Inflammatory macrophage (primary cell): ENCODE measurements at places on chromosomes 13 and 19.
A peak's percentile ranks its signal among the peaks of the same experiment; 100 is the strongest.

GRCh38 chr13:76067850-76068249 lies 431.7 kb downstream of the LMO7 start:
- no peak for DNase-seq

DNA sequence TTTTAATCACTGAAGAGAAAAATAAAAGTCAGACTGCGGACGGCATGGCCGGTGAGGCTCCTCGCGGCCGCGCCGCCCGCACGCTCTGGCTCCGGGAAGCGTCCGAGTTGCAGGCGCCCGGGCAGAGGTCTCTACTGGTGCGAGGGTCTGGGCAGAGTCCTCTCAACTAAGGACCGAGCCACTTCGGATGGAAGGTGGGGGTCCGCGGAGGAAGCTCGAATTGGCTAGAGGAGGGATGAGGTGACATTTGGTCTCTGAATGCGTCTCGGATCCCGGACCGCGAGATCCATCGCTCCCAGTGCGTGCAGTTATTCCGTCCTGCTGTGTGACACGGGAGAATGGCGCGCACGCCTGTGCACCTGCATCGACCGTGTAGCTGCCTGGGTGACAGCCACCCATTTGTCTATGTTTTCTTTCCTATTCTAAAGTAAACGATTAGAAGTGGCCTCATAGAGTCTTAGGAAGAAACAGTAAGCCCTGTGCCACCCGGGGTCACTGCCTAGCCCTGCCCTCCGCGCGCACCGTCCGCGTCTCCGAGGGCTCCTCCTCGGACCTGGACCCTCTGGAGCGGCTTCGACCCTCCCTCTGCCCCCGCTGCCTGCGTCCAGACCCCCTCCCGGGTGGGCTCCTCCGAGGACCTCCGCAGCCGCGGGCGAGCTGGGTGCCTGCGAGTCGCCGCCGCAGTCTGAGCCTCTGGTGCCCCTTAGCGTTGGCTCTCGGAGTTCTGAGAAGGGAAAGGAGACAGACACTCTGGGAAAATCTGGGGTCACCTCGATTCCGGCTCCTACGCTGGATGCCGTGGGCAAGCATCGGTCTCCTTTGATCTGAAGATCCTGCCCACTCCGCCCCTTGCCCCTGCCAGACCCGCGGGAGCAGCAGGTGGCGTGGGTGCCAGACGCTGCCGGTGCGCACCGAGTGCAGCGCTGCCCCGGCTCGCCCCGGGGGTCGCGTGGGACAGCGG lies 347.4 kb downstream of the LIG4 start:
- DNase-seq: no peak

GRCh38 chr19:425056-425455 lies 16.1 kb upstream of the C2CD4C start:
- no peak for DNase-seq

DNA sequence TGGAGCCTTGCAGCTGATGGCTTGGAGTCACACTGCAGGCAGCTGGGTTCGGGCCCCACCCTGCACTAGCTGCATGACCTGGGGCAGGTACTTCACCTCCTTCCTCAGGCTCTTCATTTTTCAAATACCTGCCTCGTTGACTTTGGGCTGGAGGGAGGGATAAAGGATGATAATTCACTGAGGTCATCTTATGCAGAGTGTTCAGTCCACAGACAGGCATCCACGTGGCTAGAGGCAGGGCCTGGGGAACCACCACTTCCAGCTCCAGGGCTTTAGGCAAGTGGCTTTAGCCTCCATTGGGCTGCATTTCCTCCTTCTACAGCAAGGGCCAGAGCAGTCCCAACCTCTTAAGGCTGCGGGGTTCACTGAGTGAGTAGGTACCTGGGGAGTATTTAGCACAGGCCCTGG lies 84.8 kb downstream of the SIPA1L3 start:
- DNase-seq: no peak

DNA sequence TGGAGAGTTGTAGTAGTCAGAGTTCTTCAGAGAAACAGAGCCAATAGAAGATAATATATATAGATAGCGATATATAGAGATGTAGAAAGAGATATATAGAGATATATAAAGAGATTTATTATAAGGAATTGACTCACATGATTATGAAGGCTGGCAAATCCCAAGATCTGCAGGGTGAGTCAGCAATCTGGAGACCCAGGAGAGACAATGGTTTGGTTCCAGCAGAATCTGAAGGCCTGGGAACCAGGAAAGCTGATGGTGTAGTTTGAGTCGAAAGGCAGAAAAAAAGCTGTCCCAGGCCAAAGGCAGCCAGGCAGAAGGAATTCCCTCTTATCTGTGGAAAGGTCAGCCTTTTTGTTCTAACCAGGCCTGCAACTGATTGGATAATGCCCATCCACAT lies 194.1 kb downstream of the NUFIP1 start:
- no peak for DNase-seq

GRCh38 chr13:94674609-94675348 lies 37.6 kb downstream of the SOX21 start:
- peak; percentile 37 for DNase-seq

DNA sequence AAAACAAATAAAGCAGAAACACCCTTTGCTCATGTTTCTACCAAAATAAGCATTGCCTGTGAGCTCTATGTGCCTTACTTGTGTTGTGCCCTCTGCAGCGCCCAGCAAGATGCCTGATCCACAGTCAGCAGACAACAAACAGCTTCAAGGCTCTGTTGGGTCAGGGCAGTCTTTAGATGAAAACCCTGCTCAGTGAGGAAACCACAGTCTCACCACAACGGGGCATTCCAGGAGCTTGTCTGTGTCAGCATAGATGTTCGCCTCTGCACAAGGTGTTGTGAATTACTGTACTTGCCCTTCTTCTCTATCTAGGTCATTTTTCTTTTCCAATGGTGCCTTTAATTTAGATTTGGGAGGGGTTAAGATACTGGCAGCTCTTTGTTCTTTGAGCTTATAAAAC lies 251.9 kb downstream of the COL4A1 start:
- no peak for DNase-seq

DNA sequence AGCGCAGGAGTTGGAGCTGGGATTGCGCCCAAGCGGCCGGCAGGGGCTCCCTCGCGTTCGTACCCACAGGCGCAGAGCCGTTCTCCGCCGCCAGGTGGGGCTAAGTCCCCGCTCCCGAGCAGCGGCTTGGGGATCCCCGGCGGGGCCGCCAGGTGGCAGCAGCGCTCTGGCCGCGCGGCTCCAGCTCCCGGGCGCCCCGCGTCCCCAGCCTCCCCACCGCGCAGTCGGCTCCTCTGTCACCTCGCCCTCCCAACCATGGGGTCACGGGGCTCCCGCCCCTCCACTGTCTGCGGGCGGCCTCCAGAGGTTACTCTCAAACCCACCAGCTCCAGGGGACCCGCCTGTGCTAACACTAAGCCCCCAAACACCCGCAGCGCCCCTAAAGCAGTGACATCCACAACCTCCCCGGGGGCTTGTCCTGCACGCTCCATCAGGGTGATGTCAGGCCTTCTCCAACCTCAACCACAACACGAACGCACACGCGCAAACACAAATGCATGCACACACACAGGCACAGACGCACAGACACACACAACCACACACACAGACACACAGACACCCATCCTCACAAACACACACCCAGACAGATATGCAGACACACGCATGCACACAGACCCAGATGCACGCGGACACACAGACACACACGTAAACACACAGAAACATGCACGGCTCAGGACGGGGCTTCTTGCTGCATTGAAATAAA lies 18.4 kb upstream of the KCTD15 start:
- peak; percentile 80 for DNase-seq

GRCh38 chr13:74444161-74444571 lies 310.0 kb upstream of the KLF12 start:
- no peak for DNase-seq

- no peak for DNase-seq
Measured at GRCh38 chr19:38711726-38712153, 32.5 kb downstream of the CAPN12 start.

DNA sequence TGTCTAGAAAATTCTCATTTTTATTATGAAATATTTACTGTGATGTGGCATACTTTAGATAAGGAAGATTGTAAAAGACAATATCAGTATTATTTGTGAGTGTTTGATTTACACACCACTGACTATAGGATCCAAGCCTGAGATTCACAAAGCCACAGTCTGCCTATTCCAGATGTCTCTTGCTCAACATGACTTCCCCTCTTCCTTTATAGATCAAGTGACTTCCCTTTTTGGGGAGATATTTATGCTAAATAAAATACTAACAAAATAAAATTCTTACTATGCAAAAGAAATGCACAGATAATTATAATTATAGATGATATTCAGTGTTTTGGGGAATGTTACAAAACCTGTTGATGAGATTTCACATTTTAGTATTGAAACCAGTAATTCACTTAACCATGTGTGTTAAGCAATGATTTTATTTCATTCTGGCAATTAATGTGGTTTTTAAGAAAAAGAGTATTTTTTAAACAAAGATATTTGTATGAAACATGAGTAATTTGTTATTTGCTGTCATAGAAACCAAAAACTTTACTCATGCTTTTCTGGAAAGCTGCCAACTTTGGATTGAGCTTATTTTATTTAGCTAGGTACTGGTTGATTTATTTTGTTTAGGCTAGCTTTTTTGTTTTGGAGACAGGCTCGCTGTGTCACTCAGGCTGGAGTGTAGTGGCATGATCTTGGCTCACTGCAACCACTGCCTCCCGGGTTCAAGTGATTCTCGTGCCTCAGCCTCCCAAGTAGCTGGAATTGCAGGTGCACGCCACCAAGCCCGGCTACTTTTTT lies 13.7 kb upstream of the GPR183 start:
- peak; percentile 80 for DNase-seq

DNA sequence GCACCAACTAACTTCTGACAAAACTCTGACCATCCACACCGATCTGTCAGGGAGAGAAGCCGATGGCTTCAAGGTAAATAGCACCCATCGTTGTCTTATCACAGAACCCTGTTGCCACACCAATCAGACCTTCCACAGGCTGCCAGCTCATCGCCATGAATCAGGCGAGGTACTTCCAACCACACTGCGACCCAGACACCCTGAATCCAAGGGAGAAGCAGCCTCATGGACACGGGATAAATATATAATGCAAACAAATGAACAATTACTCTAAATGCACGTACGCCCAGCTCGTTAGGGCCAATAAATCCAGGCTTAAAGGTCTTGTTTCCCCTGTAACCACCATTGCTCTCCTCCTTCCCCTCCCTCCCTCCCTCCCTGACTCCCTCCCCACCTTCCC lies 20.8 kb downstream of the RANBP3 start:
- DNase-seq: no peak

DNA sequence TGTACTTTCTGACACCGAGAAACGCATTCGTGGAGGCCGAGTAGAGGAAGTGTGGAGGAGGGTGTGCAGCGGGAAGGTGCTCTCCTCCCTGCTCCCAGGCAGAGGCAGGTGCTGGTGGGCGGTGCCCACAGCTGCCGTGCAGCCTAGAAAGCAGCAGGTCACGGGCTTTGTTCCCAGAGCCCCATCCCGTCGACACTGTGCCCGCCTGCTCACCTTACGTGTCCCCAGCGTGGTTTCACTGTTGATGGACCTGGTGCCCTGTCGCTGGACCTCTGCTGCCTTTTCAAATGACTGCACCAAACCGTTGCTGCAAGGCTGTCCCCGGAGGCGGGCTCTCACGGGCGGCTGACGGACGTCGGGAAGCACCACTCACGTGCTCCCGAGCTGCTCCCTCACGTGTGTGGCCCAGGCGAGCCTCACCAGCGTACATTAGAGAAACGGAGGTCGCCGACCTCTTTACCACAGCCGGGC lies 20.8 kb downstream of the PLEKHJ1 start:
- no peak for DNase-seq

DNA sequence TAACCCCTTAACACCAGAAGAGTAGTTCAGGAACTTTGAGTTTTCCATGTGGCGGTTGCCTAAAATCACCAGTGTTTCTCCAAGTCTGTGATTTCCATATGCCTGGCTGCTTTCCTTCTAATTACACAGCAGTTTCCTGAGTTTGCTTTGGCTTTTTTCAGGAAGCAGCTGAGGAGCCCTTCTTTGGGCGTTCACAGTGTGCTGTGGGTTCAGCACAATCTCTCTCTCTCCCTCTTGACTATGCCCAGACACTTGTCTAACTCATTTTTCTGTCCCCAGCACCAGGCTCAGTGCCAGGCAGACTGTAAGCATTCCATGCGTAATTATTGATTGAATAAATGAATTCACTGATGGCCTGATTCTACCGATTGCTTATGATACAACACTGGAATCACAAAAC lies 19.7 kb downstream of the SCEL start:
- no peak for DNase-seq
